ENCODE measurements at places on chromosomes 7 and 10.

DNA sequence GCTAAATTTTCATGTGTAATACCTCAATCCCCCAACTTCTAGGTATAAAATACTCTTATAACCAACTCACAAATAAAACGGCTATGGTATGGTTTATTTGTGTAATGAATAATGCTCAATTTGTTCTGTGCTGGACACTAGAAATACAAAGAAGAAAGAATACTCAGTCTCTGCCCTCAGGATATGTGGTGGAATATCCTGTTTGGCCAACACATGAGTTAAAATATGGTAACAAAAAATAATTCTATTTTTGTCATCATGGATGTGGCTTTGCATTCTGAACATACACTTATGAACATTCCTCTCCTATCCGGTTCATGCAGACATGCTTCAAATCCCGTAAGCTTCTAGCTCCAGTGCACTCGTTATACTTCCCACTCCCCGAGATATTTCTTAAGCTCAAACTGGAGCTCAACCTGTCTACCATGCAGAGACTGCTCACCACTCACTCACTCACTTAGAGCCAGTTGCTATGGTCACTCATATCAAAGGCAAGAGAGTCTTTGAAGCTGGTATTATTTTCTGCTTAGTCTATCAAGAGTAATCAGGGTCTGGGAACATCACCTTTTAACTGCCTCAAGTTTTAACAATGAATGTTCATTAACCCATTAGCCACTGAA lies 53.8 kb upstream of the SLC16A12 start:
- no peak for DNase-seq

GRCh38 chr7:149883452-149883861 lies 9.7 kb downstream of the ATP6V0E2 start:
- DNase-seq, result peak; percentile 88

- DNase-seq, result no peak
These were observed 66.4 kb downstream of the ZNF503 start for GRCh38 chr10:75335191-75335590.

DNA sequence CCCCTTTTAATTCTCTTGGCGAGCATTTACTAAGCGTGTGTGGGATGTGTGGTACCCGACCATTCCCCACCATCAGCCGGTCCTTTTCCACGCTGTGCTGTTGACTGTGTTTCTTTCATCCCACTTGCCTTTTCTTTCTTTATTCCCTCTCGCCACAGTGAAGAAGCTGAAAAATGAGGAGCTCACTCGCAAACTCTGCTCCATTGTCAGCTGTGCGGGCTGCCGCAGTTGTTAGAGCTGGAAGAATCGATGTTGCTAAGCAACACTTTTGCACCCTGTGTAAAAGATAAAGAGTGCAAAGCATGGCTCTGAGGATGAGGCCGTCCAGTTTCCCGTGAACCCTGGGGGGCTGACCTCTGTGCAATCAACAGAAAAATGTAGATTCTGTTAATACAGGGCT lies 203.1 kb upstream of the NEBL start:
- DNase-seq, result no peak

DNA sequence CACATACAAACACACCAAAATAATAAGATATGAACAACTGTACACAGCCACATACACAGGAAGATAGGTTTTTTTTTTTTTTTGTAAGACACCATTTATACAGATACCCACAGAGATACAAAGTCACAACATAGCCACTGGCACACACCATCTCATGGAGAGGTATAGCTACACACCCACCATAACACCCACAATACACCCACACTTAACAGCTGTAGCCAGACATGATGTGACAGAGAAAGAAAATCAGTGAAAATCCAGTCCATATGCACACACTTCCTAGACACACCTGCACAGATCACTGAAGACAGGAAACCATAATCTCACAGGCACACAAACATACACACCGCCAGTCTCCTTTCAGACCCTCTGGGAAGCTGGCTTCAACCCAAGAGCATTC lies 62.4 kb upstream of the PAX2 start:
- DNase-seq, result no peak

DNA sequence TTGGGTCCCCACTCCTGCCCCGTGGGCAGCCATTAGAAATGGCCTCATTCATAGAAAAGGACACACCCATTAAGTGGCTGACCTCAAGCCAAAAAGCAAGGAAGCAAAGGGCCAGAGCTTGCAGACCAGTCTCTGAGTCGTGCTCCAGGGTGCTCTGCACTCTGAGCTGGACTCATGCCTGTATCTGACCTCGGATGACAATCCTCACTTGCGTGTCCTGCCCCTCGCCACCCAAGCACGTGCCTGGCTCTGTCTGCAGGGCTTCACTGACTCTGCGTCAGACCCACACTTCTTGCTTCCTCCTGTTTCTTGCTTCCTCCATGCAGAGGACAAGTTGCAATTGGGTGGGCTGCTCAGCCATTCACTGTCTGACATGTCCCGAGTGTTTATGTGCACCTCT lies 138.8 kb downstream of the OAT start:
- no peak for DNase-seq

- DNase-seq, result peak; percentile 76
These were observed 537 bp downstream of the FOXK1 start for GRCh38 chr7:4682621-4683042.

DNA sequence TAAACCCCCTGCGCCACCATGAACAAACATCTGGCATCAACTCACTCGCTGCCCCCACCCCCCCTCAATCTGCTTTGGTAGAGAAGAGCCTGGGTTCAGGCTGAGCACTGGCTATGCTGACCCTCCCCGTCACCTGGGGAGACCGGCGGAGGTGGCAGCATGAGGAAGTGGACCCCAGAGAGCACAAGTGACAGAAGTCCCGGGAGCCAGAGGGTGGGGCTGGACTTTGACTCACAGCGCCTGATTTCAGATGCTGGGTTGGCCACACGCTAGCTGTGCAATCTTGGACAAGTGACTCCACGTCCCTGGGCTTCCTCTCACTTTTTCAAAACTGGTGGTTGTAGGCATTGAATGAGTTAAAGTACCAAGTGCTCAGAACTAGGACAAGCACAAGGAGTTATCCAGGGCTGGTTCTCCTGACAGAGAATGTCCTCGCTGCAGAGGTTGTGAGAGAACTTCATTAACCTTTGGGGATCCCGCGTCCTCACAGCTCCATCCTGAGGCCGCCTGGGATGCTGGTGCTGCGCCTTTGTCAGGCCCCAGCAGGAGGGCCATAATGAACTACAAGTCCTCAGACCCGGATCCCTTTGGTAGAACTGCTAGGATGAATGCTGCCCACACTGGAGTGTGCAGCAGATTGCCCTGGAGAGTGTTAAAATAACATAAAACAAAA lies 48.8 kb upstream of the RASGEF1A start:
- no peak for DNase-seq

GRCh38 chr7:88523645-88524044 lies 217.0 kb upstream of the STEAP4 start:
- no peak for DNase-seq

DNA sequence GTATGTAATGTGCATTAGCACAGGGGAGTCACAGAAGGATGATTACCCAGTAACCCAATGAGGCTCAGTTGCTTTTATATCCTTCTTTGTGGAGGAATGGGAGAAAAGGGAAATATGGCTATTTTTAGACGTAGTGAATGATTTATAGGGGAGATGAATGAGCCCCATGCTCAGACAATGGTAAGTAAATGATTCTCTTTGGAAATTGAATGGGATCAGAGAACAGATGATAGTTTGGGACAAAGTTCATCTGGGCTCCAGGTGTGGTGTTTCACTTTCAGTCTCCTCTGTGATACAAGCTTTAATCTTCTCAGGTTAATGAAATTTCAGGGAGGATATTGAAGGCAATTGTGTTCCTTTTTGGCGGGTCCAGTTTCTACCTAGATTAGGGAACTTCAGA lies 63.0 kb upstream of the MPP7 start:
- peak; percentile 78 for DNase-seq

DNA sequence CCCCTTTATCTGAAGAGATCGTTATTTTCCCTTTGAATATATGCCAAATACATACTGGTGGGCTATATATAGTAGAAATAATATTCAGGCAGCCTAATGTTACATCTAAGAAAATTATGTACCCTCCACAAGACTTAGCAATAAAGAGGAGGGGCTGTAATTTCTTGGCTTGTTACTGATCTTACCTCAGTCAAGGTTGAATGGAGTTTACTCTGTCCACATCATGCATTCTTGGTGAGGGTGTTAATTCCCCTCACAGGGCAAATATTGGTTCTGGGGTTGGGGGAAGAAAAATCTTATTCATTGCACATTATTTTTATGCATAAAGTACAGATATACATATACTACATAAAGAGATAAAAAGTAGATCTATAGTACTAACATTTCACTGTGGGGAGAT lies 145.8 kb upstream of the ANK3 start:
- no peak for DNase-seq

DNA sequence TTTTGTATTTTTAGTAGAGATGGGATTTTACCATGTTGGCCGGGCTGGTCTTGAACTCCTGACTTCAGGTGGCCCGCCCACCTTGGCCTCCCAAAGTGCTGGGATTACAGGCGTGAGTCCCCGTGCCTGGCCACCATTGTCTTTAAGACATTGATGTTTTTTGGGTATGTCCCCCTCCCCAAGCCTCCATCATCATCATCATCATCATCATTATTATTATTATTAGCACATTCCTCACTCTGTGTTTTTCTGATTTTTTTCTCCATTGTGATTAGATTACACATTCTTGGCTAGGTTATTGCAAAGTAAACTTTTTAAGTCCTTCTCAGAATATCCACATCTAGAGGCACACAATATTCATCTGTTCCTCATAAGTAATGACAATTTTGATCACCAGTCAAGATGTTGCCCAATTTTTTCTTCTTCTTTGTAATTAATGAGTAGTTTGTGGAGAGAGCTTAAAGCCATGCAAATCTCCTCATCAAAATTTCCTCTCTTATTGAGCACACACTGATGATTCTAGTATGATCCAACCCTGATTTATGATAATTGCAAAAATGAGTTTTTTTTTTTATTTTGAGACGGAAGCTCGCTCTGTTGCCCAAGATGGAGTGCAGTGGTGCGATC lies 47.5 kb downstream of the EPC1 start:
- DNase-seq, result no peak

DNA sequence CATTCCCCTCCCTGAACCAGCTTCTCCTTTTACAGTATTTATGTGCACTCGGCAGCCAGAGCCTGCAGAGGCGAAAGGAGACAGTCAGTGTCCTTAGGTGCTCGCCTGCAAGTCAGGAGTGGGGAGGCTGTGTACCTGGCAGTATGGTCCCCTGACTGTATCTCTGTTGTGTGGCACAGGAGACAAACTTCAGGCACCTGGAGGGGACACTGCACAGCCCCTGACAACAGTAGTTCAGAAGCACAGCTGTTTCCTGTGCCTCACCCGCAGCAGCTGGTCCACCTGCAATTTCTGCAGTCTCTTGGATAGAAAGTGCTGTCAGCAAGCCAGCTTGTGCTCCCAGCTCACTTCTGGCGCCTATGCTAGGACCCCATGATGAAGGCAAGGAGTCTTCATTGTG lies 73.4 kb upstream of the LAMB4 start:
- DNase-seq, result peak; percentile 70

- DNase-seq, result no peak
These were observed 45.3 kb downstream of the PRKAG2 start for GRCh38 chr7:151831606-151832005.

DNA sequence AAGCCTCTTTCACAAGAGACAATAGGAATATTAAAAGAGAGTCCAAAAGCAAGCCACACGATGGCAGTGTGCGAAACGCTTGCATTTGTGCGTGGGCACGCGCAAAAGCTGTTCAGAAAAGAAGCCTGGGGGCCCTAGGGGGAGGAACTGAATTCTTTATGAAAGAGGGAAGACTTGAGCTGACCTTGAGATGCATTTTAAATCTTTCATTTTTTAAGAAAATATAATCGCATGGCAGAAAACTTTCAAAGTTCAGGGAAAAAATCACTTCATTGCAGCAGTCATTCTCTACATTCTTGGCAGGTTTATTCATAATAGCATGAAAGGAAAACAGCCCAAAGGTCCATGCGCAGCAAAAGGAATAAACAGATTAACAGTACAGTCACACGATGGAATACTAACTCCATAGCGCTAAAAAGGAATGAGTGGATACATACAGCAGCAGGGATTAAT lies 206.5 kb upstream of the PRKCQ start:
- no peak for DNase-seq

DNA sequence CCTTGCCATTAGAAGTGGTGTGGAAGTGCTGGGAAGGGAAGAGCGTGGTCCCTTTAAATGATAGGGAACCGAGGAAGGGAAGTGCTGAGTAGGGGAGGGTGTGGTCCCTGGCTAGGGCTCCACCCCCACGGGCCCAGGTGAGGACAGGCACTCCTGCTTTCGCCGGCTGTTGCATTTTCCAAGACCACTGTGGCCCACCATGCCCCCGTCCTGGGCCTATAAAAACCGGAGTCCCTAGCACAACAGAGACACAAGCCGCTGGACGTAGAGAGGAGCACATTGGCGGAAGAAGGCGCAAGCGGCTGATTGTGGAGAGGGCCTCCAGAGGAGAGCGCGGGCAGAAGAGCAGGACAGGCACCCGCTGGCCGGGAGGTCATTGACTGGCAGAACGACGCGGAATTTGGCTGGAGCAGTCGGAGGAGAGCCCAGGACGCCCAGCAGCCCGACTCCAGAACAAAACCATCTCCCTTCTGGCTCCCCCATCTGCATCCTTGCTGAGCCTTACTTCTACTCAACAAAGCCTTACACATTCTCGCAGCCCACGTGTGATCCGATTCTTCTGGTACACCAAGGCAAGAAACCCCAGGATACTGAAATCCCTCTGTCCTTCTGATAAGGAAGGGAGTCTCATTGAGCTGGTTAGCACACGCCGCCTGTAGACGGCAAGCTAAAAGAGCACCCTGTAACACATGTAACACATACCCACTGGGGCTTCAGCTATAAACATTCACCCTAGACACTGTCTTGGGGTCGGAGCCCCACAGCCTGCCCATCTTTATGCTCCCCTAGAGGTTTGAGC lies 146.2 kb upstream of the LYZL1 start:
- no peak for DNase-seq

- no peak for DNase-seq
These were observed 21.2 kb downstream of the EVX1 start for GRCh38 chr7:27263781-27264180.

DNA sequence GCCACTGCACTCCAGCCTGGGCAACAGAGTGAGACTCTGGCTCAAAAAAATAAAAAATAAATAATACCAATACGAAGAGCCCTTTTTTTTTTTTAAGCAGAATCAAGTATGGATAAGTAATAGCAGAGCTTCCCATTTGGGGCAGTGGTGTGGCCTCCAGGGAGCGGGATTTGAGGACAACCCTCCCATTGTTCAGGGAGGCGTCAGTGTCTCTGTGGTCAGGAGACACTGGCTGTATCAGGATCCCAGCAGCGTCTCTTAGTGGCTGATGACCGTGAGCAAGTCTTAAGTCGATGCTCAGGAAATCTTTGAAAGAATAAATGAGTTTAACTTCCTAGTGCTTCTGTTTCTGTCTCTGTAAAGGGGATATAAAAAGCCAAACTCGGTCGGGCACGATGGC lies 25.2 kb upstream of the SH2B2 start:
- DNase-seq, result no peak

- no peak for DNase-seq
These were observed 484.1 kb upstream of the ZMIZ1 start for GRCh38 chr10:78584681-78585080.

DNA sequence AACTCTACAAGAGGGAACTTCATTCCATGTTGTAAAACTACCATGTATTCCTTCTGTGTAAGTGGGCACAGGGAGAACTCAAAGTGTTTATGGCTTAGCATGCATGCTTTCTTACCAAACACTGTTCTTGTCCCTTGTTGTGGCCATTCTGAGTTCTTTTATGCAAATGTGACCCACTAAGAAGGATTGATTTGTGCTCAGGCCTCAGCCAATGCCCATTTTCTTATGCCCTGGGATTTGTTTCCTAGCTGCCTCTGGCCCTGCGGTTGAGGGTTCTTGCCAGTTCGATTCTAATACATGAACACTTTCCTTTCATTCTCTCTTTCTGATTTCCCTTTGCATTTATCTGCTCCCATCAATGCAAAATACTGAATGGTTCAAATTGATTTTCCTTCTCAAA lies 316.7 kb downstream of the NRG3 start:
- DNase-seq, result no peak
